ENCODE measurements at places on chromosomes 1 and 21.

DNA sequence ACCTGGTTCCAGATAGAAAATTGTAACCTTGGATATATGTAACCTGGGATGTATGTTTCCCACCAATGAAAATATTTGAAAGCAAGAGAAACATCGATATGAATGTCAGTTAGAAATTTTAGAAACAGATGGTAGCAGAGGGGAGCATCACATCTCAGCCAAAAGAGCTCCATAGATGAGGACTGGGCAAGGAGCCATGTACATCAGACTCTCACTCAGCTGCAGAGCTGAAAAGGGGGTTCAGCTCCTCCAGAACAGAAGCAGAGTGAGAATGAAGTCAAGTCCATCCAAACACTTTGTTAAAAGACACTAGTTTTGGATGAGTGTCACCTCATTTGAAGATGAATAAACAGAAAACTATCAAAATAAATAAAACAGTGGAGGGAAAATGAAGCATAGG, 202.4 kb downstream of the HMCN1 start:
- no peak for DNase-seq

GRCh38 chr1:175204330-175204729, 11.8 kb upstream of the KIAA0040 start:
- no peak for DNase-seq

- peak; percentile 72 for DNase-seq
Observed at GRCh38 chr1:16367258-16367967, 371 bp downstream of the SZRD1 start.

DNA sequence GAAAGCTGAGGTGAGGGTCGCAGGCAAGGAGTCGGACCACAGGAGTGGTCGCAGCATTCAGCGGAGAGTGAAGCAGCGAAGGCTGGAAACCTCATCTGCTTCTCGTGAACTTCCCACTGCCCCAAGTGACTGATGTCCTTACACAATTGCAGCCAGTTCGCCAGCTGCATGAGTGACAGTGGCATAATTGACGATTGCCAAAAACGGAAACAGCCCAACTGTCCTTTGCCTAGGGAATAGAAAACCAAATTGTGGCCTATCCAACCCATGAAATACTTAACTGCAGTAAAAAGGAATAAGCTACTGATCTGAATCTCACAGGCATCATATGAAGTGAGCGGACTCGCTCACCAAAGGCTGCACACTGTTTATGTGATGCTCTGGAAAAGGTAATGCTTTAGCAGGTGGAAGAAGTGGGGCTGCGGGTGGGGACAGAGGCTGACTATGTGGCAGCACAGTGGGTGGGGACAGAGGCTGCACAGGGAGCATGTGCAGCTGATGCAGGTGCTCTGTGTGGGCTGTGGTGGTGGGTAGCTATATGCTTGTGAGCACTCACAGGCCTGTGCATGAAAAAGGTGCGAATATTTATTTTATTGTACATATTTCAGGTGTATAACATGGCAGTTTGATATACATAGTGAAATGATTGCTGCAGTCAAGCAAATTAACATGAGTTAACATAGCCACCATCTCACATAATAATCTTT, 4.2 kb upstream of the NLRP3 start:
- no peak for DNase-seq

- no peak for DNase-seq
Observed at GRCh38 chr1:30816211-30817076, 58.9 kb upstream of the LAPTM5 start.

DNA sequence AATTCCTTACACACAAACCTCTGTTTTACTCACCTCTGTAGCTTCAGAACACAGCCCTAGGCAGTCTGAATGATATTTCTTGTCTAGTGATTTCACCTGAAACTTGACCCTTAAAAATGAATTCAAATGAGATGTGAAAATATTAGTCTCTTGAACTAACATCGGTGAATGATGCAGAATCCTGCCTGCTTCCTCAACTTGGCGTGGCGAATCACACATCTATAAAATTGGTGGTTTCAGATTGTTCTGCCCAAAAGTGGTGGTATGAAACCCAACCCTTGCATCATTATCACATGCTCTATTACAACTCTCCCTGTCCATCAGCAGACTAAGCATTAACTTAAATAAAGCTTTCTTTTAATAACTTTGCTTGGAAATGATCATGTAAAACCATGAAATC, 26.9 kb upstream of the C1orf21 start:
- no peak for DNase-seq

DNA sequence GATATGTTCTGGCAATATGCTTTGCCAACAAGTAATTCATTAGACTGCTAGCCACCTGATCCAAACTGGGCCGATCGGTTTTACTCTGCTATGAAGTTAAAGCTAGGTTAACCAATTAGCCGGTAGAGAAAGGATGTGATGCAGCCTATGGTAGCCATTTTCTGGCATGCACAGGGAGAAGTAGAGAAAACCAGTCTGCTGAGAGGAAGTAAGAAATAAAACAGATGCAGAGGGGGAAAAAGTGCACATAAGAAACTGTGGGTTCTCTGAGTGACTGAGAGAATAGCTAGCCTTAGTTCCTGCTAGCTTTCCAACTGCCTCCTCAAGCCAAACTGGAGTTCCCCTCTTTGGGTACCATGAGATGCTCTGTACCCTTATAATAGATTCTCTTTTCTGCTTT, 52.8 kb downstream of the ARID4B start:
- no peak for DNase-seq

GRCh38 chr1:166418344-166418933, 251.6 kb upstream of the FAM78B start:
- no peak for DNase-seq

Measured in activated CD8-positive, alpha-beta memory T cell treated with anti-CD3 and anti-CD28 coated beads for 48 hours (primary cell).